ENCODE measurements at places on chromosomes 6 and 20.

- DNase-seq = peak; percentile 72
Observed at GRCh38 chr20:24653306-24653705, 183.9 kb downstream of the SYNDIG1 start.

GRCh38 chr20:49323622-49324238 is 45.9 kb upstream of the ZNFX1 start:
- DNase-seq = peak; percentile 75

GRCh38 chr6:136163260-136163659 is 86.9 kb downstream of the MTFR2 start:
- DNase-seq = no peak

DNA sequence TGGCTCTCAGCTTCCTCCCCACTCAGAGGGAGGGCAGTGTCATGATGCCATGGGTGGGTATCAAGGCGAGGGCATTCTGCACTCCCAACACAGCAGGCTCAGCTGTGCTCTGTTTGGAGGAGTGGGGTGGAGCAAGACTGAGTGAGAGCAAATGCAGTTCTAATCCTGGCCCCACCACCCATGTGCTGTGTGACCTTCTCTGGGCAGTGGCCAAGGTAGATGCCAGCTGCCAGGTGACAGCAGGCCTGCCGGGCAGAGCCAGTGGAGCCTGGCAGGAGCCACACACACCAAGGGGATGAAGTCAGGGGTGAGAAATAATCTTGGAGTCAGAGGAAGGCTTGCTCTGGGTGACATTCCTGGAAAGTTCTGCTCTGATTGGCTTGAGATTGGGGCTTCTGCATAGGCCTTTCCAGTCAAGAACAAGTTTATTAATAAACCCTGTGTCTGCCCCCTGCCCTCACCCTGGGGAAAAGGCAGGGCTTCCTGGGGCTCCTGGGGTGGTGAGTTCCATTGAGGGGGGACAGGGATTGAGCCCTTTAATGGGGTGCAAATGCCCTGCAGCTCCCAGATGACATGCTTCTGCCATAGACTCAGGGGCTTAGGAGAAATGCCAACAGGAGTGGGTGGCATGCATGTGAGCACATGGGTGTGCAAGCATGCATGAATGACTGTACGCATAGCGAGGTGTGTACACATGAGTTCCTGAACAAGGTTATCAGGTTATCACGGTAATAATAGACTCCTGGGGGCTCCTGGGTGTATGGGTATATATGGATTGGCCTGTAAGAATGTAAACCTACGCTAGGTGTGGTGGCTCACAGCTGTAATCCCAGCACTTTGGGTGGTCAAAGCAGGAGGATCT is 134.2 kb downstream of the MRPL14 start:
- DNase-seq = no peak

GRCh38 chr6:20918868-20919267 is 384.6 kb downstream of the CDKAL1 start:
- no peak for DNase-seq

GRCh38 chr6:79784395-79784753 is 153.2 kb downstream of the SH3BGRL2 start:
- DNase-seq = no peak

- peak; percentile 36 for DNase-seq
Observed at GRCh38 chr6:71602385-71603007, 283.9 kb upstream of the RIMS1 start.

DNA sequence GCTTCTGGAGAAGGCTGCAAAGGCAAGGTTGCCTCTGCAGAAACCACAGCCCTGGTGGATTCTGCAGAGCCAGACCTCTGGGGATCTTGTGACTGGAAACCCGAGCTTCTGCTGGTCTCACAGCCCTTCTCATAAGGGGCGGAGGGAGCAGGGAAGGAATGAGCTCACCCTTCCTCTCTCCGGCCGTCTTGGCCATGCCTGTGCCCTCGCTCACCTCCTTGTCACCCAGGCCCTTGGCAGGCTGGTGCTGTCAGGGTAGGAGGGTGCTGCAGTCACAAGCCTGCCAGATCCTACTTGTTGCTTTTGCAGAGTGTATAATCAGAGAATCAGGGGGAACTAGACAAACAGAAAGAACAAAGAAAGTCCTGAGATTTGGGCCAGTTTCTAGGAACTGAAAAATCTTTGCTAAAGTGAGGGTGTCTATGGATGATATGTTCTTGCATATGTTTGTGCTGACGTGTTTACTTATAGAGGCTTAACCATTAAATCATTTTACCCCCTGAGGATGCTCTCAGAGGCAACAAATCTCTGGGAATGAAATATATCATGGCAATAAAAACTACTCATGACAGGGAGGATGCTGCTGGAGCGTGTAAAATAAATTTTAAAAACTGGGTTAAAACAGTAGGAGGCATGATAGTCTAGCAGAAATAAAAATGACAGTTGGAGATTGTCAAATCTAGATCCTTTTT is 244.9 kb upstream of the SOX4 start:
- peak; percentile 38 for DNase-seq

DNA sequence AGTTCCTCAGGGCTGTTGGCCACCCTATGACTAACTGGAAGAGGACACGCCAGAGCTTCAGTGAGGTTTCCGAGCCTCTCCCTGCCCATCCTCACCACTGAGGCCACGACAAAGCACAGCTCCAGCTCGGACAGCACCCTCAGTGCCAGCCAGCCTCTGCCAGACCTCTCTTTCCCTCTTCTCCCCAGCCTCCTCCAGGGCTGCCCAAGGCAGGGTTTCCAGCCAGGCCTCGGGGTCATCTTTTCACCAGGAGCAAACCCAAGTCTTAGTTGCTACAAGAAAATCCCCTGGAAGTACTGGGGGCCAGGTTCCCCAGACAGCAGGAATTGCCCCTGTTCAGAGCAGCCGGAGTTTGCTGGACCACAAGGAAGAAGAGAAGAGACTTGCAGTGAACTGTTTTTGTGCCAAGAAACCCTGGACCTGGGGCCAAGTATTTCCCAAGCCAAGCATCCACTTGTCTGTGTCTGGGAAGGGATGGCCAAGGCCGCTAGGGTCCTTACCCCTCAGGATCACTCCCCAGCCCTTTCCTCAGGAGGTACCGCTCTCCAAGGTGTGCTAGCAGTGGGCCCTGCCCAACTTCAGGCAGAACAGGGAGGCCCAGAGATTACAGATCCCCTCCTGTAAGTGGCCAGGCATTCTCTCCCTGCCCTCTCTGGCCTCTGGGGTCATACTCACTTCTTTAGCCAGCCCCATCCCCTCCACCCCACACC is 41.6 kb downstream of the PLAGL2 start:
- no peak for DNase-seq

- DNase-seq = peak; percentile 25
Observed at GRCh38 chr6:10613077-10613476, 81.3 kb downstream of the C6orf52 start.

- DNase-seq = no peak
Observed at GRCh38 chr20:7410150-7410549, 530.1 kb downstream of the HAO1 start.

GRCh38 chr6:51533962-51534361 is 553.5 kb downstream of the PKHD1 start:
- no peak for DNase-seq

DNA sequence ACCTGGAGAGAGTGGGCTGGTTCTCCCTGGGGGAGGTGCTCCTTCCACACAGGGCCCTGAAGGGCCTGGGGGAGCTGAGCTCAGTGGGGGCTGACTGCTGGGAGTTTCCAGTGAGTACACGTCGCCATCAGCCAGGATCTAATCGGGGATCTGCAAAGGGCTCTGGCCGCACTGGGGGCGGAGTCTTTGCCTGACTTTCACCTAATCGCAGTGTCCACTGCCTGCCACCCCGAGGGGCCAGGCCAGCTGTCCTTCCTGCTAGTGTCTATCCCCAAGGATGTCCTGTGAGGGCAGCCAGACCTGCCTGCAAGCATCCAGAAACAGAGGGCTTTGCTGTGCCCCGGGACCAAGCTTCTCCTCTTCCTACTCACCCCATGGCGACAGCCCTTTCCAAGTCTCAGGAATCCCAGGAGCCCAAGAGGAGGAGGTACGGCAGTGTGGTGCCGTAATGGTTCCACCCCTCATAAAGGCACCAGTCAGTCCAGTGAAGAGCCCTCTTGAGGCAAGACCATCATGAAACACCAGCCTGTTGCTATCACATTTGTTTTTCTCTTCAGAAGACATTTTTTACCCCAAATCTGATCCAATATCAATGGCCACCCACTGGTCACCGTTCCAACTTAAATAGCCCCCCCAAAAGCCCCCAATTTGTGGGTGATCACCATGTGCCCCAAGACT is 243.1 kb upstream of the ECI2 start:
- no peak for DNase-seq

GRCh38 chr6:89644864-89645263 is 6.3 kb upstream of the LYRM2 start:
- peak; percentile 4 for DNase-seq

GRCh38 chr20:34970193-34970840 is 14.6 kb downstream of the MYH7B start:
- no peak for DNase-seq

DNA sequence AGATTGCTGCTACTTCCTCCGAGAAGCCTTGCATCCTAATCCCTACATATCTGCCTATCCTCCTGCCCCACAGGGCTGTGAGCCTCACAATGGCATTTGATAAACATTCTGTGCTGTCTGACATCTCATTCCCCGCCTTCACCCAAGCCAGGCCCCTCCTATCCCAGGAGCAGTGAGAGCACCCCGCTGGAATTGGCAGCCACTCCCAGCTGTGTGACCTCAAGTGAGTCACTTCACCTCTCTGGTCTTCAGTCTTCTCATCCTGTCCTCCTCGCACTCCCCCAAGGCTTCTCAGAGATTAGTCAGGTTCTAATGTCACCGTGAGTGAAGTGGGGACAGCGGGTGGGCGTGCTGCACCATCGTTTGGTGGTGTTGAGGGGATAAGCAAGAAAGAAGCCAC is 81.7 kb downstream of the CDH22 start:
- DNase-seq = peak; percentile 25

DNA sequence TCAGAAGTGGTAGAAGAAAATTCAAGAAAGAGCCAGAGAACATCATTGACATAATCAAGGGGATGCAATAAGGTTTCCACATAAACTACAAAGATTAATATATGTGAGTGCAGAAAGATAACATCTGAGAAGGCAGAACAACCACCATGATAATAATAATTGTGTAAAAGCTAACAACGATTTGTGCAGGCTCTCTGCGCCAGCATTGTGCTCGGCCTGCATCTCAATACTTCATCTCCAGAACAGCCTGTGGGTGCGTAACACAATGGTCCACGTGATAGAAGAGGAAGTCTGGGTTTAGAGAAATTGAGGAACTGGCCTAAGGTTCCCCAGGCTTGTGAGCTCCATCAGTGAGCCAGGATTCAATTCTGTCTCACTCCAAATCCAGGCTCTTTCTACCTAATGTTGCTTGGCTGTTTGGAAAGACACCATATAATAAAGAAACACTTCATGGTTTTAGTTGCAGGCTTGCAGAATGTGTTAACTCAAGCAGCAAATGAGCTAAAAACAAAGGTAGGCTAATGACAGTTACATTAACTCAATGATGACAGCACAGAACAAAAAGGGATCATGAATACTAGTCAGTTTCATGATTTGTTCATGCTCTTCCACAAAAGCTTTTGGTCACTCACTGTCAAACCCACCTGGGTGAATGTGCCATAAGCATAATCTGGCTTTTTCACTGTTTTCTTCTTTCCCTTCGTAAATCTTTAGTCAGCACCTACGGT is 71.2 kb downstream of the LY86 start:
- DNase-seq = no peak

DNA sequence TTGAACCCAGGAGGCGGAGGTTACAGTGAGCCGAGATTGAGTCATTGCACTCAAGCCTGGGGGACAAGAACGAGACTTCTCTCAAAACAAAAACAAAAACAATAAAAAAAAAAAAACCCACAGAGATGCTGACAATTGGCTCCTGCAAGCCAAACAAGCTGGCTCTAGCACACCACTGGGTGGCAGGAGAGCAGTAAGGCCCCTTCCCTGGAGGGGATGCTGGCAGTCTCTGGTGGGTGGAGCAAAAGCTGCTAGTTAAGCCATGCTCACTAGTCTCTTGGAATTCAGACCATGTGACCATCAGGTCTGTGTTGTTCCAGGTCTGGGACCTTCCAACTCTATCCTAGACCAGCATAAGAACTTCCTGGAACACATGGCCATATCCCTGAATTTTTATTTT is 18.9 kb upstream of the DSN1 start:
- peak; percentile 75 for DNase-seq

DNA sequence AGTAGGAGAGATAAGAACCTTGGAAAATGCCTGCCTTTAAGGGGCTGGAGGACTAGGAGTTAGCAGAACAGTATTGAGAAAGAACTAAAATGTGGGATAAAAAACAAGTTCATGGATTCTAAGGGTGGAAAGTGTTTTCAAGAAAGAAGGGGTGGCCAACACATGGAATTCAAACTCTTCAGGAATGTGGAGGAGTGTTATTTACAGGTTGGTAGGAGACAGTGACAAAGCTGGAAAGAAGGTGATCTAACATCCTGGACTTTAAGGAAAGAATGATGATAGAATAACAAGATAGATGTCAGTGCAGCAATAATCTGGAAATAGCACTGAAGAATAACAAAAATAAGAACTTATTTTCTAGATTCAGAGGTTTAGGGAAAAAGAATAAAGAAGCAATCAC is 54.0 kb upstream of the TNFRSF21 start:
- no peak for DNase-seq

- DNase-seq = no peak
Observed at GRCh38 chr6:168214586-168215104, 104.9 kb downstream of the DACT2 start.

DNA sequence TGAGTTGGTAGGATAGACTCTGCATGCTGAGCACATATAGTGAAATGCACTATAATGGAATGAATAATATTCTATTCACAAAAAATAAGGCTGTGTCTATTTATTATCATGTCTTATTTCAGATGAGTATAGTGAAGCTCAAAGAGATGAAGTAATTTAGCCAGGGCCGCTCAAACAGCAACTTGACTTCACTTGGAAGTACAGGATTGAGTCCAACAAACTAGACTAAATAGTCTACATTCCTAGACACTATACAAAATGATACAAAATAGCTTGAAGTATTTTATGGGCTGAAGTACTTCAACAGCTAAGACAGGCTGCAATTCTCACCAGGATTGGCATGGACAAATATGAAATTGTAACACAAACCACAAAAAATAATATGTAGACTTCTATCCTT is 144.5 kb upstream of the DST start:
- peak; percentile 80 for DNase-seq
